Activated effector memory CD4-positive, alpha-beta T cell treated with anti-CD3 and anti-CD28 coated beads, Interleukin-2, amount 50 U/mL, for 16 hours (primary cell): ENCODE measurements at places on chromosomes 7 and 10.

GRCh38 chr10:32556783-32557395, 110.9 kb downstream of the CCDC7 start:
- DNase-seq = no peak

- DNase-seq = no peak
Observed at GRCh38 chr10:92593619-92594588, 974 bp downstream of the KIF11 start.

GRCh38 chr10:121813211-121813815, 114.5 kb downstream of the ATE1 start:
- no peak for DNase-seq

GRCh38 chr7:140898786-140899536, 25.8 kb downstream of the BRAF start:
- DNase-seq = no peak

DNA sequence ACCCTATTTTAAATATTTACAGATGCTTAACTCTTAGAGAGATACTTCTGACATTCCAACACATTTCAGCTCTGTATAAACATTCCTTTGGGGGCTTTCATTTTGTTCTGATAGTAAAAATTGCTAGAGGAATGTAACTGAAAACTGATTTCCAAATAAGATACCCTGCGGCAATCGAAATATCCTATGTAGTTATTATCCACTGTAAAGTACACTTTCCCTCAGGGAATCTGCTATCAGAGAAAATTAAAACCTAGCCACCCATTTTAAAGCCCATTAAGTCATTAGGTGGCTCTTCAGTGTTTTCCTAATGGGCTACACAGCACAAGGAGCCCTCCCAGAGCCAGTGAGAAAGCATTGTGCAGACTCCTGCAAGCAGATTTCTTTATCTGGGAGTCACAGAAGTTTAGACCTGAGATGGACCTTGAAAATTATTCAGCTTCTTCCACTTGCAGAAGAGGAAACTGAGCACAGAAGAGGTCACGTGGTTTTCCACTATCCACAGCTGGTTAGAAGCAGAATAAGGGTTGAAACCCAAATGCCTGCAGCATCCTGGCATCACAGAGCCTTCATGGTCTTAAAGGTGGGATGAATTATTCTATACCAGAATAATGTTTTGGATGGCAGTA, 12.6 kb upstream of the CPVL start:
- DNase-seq = no peak

DNA sequence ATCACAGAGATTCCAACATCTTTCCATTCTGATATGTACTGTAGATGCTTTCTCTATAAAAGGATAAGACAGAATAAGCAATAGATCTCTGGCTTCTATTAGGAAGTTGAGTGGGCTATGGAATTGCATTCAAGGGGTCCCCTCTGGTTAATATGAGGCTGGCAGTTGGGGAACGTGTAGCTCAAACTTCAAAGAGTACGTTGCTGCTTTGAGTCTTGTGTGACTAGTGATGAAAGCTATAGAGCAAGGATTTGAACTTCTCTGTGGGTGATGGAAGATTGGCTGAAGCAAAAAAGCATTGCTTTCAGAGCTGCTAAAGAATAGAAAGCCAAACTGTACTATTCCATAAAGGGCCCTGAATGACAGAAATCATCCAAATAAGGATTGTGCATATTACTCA, 6.4 kb downstream of the WEE2 start:
- no peak for DNase-seq

DNA sequence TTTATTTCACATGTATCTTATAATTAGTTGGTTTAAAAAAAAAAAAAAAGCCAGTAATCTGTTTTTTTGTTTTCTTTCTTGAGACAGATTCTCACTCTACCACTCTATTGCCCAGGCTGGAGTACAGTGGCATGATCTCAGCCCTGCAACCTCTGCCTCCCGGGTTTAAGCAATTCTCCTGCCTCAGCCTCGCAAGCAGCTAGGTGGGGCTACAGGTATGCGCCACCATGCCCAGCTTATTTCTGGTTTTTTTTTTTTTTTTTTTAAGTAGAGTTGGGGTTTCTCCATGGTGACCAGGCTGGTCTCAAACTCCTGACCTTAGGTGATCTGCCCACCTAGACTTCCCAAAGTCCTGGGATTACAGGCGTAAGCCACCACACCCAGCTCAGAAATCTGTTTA, 34.1 kb upstream of the CAPZA2 start:
- DNase-seq = no peak

- no peak for DNase-seq
Observed at GRCh38 chr10:95406651-95407280, 116.0 kb upstream of the PDLIM1 start.

- DNase-seq = no peak
Observed at GRCh38 chr10:114714281-114714741, 56.2 kb upstream of the ABLIM1 start.

DNA sequence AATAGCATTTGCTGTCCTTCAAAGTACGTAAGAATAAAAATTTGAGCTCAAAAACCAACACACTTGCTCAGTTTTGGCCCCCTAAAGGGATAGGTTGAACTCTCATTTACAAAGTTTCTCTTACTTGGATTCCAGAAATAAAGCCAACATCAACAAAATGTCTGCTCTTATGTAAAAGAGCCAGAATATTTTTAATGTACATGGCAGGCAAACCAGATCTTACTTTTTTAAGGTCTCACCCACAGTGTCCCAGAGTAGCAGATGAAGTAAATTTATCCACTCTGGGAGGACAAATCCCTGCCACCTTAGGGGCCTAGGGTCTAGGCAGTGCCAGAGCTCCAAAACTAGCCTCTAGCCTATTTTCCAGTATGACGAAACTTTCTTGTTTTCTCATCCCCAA, 159.6 kb downstream of the SKAP2 start:
- no peak for DNase-seq

GRCh38 chr10:16809074-16809718, 8.0 kb downstream of the RSU1 start:
- peak; percentile 83 for DNase-seq

- no peak for DNase-seq
Observed at GRCh38 chr7:47128700-47129099, 453.2 kb downstream of the TNS3 start.

- no peak for DNase-seq
Observed at GRCh38 chr10:102004376-102004775, 51.6 kb downstream of the ARMH3 start.

DNA sequence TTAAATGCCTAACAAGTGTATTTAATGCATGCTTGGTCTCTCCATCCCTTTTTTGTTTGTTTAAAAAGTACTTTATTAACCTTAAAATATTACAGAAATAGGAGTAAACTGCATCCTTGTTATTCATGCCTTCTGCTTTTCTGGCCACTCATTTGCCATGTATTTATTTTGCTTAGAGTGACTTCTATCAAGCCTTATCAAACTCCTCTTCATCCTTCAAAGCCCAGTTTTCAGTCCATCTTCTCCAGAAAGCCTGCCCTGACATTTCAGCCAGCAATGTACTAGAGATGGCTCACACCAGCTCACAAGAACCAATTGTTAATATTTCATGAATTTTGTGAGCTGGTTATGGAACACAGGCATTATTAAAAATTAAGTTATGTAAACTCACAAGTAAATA, 82.8 kb downstream of the NHLRC2 start:
- DNase-seq = no peak

DNA sequence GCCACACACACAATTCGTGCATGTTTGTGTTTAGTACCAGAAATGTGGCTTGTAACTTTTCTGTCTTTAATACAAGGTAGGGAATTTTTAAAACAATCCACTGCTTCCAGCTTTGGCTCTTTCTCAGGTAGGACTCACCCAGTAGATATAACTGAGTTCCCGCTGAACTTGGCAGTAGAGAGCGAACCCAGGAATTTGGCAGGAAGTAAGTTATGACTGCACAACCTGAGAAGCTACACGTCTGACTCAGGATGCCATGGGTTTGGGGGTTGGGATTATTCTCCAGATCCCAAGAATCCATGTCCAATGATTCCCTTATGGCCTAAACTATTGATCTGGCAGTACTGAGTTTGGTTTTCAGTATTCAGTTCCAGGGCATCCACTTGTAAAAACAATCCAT, 499.7 kb downstream of the CALN1 start:
- no peak for DNase-seq

- no peak for DNase-seq
Observed at GRCh38 chr10:95444792-95445191, 116.4 kb downstream of the SORBS1 start.

DNA sequence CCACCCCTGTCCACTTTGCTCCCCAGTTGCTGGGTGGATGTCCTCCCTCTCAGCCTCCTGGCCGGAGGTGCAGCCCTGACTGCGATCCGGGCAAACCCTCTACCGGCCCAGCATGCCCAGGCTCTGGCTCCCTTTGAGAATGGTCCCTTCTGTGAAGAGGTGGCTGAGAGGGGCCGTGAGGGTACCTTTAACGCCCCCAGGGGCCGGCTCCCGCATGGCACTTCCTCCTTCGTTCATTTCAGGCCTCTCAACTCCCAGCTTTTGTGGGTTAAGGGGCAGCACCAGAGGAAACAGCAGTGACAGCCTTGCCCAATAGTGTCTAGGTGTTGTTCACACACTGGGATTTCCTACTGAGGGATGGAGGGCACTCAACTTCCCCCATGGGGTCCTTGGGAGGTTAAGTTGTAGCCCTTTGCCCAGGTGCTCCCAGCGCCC, 33.2 kb upstream of the HABP2 start:
- no peak for DNase-seq

DNA sequence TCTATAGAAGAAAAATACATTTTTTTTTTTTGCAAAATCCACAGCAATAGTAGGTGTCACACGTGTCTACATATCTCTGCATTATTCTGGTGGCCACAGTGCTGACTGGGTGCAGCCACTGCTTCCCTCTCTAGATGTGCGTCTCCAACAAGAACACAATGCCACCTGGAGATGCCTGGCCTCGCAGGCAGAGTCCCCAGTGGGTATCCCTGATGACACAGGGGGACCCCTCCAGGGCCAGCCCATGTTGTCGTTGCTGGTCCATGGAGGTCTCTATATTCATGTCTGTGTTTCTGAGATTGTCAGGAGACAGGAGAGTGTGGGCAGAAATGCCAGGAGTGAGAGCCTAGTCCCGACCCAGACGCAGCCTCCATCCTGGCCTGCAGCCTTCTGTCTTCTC, 345.9 kb upstream of the SHH start:
- peak; percentile 16 for DNase-seq

- DNase-seq = no peak
Observed at GRCh38 chr7:151118108-151119054, 32.1 kb downstream of the AGAP3 start.

GRCh38 chr10:30825022-30825421, 195.5 kb upstream of the LYZL2 start:
- DNase-seq = no peak

GRCh38 chr7:21544715-21545114, 1.9 kb downstream of the DNAH11 start:
- DNase-seq = no peak

DNA sequence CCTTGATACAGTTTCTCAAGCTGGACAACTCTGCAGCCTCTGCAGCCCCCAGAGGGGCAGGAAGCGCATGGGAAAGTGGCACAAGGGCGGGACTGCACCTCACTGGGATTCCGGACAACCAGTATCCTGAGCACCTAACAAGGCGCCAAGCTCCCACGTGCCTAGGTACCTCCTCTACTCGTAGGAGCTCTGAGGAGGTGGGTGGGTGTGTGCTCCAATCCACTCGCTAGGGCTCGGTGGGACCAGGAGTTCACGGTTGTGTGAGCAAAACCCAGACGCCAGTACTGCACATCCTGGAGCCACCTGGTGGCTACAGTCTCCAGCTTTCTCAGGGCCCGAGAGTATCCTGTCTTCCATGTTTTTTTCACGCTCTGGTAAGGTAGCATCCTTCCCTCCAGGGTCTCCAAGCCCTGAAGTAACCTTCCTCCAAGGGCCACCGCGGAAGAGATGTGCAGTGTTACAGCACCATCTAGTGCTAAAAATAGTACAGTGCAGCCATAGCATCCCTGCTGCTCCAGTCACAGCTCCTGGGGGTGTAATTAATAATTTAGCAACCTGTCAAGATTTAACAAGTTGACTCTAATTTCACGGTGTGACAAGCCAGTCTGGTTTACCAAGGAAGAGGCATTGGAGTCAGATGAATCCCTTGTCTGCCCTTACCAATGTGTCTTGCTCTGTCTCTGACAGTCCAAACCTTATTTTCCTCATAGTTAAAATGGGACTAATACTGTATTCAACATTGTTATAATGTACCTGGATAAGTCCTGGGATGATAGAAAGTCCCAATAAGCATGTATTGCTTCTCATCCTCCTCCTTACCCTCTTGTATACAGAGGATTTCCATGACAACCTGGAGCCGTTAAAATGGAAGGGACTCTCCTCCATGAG, 70.4 kb downstream of the HERPUD2 start:
- DNase-seq = peak; percentile 68

GRCh38 chr10:132357286-132358058, 25.5 kb downstream of the LRRC27 start:
- no peak for DNase-seq

- no peak for DNase-seq
Observed at GRCh38 chr10:86047588-86047987, 319.0 kb downstream of the GRID1 start.

DNA sequence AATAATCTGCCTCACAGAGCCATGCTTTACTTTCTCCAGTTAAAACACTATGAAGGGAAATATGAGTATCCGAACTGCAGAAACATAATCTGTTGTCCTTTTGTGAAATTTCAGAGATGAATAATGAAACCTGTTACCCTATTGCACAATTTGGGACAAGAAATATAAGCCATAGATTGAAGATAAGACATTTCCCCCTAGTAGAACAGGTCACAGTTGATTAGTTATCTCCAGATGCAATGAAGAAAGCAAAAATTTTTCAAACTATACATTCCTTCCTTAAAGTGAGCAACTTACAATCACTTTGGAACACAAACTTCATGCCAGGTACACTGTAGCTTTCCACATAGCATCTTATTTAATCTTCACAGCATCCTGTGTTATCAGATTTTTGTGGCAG, 2.3 kb upstream of the CHN2 start:
- DNase-seq = no peak

DNA sequence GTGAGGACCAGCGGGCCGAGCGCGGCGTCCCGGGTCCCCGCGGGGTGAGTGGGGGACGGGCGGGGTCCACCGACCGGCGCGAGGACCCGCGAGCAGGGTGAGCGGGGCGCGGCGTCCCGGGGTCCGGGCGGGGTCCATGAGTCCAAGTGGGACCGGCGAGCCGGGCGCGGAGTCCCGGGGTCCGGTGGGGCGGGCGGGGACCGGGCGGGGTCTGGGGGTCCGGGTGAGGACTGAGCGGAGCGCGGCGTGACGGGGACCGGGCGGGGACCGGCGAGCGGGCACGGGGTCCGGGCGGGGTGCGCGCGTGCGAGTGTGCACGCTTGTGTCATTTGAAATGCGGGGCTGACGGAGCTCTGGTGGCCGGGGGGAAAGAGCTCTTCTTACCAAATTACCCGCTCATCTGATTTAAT, 765 bp downstream of the CELF2 start:
- DNase-seq = no peak

DNA sequence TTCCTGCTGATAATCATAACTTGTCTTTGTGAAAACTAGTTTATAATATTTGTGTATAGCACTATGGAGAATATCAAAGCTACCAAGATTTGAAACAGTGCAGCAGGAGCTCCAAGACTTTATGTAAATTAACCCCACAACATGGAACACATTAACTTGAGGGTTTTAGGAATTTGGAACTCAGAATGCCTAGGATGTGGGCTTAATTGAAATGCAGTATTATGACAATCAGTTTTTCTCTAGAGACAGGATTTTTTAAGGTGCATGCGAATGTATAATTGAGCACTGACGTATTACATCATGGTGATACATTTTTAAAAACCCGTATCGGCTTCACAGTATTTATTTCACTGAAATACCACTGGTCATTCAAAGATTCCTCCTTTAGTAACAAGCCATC, 313.1 kb upstream of the DGKB start:
- no peak for DNase-seq
